Naive thymus-derived CD8-positive, alpha-beta T cell (primary cell): ENCODE measurements at places on chromosomes 2 and 18. TPM values are rescaled to one million over a fixed set of nuclear protein-coding genes. Genes with fewer than 3 reads are reported as not detected.

GRCh38 chr2:152402780-152403759 is 68.1 kb downstream of the FMNL2 start:
- no peak for DNase-seq

The CRYGD gene
- not detected for polyA plus RNA-seq

GRCh38 chr18:56475250-56475649 is 163.1 kb downstream of the TXNL1 start:
- DNase-seq, result no peak

GRCh38 chr2:48114256-48114655 is 208.0 kb upstream of the FBXO11 start:
- no peak for DNase-seq

The CNDP1 gene
- not detected for polyA plus RNA-seq

DNA sequence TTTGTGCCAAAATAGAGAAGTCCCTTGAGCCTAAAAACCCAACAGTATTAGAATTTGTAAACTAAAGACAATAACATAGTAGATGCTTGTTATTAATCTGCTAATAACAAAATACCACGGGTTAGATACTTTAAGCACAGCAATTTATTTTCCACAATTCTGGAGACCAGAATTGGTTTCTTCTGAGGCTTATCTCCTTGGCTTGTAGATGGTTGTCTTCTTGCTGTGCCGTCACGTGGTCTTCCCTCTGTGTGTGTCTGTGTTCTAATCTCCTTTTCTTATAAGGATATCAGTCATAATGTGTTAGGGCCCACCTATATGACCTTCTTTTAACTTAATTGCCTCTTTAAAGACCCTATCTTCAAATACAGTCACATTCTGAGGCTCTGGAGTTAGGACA is 260.1 kb downstream of the CYRIA start:
- DNase-seq, result no peak

DNA sequence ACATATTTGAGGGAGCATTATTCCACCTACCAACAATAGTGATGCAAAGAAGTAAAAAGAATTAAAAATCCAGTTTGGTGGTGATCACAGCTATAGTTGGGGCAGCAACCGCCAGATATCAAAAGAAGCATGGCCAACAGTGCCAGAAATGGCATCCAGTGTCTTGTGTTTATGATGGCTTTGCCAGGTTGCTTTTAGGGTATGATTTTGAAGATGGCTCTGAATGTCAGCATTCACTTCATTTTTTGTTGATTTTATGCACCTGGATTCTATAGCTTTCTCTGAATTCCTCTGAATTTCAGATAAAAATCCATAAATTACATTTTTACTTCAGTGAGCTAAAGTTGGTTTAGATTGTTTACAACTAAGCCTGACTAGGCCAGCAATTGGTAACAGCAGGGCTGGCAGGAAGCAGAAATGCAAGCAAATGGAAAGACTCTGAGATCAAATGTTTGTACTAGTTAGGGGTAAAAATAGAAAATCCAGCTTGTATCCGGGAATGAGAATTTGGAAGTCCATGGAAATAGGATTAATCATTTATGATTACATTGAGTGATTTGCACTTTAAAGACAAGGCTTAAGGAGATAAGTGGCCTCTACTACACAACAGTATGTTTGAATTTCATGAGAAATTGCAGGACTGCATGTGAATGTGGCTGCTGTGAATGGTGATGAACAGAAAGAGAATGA is 40.4 kb downstream of the COL3A1 start:
- no peak for DNase-seq

- no peak for DNase-seq
Observed at GRCh38 chr2:98775146-98775986, 44.4 kb upstream of the MGAT4A start.
